ENCODE measurements at places on chromosomes 5 and 9.

DNA sequence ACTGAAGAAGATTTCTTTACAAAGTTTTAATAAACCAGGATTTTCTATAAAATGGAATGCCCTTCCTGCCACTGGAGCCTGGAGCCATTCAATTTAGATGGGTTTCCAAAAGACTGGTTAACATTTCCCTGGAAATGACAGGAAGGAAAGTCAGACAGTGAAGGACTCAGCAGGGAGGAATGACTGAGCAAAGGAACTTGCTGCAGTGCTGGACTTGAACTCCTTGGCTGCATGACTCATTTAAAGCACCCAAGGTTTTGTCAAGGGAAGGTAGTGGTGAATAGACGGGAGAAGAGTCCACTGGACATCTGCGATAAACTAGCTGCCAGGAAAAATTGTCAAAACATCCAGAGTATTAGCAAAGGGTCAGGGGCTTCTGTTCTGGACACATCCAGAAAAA is 163.8 kb upstream of the SLC28A3 start:
- DNase-seq: no peak

DNA sequence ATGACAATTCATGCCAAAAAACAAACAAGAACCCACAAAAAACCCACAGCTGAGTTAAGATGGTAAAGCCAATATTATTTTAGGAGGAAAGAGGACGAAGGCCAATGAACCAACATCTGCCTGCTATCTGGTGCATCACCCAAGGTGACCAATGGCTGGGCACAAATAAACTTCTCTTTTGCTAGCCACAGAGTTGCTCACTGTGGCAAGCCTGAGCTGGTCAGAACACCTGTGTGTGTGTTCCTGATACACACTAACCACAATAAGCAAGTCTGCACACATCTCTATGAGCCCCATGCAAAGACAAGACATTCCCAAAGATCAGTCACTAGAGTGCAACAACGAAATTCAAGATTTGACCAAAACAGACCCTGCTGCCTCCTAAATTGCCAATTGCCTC is 63.1 kb downstream of the RNF38 start:
- DNase-seq: no peak

GRCh38 chr5:66002415-66002814 is 76.0 kb downstream of the ERBIN start:
- DNase-seq: no peak

GRCh38 chr5:64312491-64312890 is 146.8 kb downstream of the RNF180 start:
- no peak for DNase-seq

DNA sequence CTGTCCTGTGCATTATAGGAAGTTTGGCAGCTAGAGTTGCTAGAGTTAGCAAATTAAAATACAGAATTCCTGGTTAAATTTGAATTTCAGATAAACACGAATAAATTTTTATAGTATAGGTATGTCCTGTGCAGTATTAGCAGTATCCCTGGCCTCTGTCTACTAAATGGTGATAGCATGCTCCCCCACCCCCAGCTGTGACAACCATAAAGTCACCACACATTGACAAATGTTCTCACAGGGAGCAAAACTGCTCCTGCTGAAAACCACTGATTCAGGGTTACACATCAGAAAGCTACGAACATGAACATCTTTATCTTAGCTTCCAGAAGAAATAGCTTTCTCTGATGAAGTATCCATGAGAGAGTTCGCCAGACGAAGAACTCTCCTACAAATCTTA is 91.8 kb upstream of the CCDC112 start:
- DNase-seq: no peak

GRCh38 chr9:109894473-109894872 is 114.5 kb downstream of the PALM2AKAP2 start:
- DNase-seq: no peak

GRCh38 chr5:115685490-115685889 is 59.7 kb upstream of the TMED7 start:
- DNase-seq: no peak

GRCh38 chr9:4792054-4792571 is 631 bp upstream of the RCL1 start:
- DNase-seq: no peak
